ENCODE measurements at places on chromosomes 3 and 15.

DNA sequence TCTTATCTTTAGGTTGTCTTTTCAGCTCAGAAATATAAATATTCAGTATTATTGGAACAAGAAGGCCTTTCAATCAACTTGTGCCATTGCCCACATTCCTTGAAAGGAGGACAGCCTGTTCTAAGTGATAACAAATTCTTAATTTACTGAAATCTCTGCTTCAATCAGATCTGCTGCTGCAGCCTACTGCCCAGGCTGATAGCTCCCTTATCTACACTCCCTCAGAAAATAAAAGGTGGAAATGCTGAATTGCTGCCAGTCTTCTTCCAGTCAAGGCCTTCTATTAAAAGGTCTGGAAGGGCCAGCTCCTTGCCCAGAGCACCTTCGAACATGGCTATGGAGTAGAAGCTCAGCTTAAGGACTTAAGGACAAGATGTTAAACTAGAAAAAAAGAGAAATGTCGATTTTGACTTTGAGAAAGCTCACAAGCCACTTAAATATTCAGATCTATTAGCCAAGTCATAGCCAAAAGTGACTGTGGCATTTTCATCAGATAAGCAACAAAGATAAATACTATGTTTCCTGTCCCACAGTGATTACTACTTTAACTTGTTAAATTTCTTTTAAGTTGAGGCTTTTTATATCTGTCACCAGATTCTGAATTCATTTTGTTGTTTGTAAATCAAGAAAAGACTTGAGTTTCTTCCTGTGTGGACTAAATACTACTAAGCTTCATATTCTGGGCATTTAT, 480.5 kb upstream of the CBLB start:
- no peak for DNase-seq

DNA sequence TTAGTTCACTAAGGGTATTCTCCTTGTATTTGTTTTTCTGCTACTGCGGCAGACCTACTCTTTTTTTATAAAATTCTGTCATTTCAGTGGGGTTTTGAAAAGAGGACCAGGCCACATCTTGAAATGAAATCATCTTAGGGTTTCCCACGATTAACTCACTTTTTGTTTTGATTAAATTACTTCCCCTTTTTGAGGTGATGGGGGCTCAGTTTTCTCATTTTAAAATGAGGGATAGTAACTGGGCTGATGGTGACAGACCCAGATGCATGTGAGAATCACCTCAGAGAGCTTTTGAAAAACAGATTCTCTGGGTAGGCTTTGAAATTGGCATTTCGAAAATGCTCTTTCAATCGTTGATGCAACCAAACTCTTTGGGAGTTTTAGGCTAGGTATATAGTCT, 24.2 kb downstream of the UBE2Q2 start:
- no peak for DNase-seq

DNA sequence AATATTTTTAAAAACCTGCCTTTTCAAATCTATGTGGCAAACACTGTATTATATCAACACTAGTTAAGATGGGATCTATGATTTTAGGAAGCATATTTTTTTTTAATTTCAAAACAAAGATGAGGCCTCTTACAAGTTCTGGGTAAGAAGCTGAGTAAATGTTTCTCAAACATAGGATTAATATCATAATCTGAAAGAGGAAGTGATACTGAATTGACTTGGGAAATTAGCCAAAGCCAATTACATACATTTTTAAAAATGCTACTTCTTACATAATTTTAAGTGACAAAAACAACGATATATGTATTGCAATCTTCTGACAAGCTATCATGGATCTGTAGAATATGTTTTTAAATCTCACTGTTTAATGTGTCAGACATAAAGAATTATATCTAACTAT, 135.1 kb upstream of the UBP1 start:
- DNase-seq: no peak

GRCh38 chr15:31358163-31358562, 31.5 kb downstream of the KLF13 start:
- DNase-seq: no peak

- no peak for DNase-seq
Measured at GRCh38 chr3:108513961-108514360, 3.6 kb upstream of the MYH15 start.

DNA sequence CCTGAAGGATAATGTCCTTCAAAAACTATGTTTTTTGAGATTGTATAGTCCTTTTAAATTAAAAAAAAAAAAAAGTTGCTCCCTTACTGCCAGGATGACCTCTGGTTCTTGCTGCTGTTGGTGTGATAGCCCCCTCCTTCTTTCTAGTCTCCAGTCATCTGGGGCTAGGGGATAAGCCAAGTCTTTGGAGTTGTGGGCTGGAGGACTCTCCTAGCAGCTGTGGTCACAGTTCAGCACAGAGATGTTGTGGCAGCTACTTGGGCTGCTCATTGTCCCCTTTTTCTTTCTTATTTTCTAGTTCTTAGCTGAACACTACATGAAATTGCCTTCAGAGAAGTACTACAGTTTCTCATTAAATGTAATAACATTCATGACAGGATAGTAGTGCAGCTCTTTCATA, 39.2 kb upstream of the APH1B start:
- no peak for DNase-seq

DNA sequence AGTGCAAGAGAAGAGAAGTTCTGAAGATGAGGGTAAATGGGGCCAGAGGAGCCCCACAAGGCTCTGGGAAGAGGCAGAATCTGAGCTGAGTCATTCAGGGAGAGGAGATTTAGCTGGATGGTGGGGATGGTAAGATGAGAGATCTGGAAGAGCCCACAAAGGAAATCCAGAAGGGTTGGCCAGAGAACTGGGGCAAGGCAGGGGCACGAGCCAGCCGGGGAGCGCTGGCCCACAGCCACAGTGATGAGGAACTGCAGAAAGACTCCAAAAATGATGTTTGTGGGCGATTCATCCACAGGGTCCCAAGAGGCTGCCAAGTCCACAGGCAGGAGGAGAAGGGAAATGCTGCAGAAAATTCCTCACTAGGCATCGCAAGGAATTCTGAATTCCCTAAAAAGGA, 75.9 kb upstream of the ATP2B2 start:
- DNase-seq: no peak

DNA sequence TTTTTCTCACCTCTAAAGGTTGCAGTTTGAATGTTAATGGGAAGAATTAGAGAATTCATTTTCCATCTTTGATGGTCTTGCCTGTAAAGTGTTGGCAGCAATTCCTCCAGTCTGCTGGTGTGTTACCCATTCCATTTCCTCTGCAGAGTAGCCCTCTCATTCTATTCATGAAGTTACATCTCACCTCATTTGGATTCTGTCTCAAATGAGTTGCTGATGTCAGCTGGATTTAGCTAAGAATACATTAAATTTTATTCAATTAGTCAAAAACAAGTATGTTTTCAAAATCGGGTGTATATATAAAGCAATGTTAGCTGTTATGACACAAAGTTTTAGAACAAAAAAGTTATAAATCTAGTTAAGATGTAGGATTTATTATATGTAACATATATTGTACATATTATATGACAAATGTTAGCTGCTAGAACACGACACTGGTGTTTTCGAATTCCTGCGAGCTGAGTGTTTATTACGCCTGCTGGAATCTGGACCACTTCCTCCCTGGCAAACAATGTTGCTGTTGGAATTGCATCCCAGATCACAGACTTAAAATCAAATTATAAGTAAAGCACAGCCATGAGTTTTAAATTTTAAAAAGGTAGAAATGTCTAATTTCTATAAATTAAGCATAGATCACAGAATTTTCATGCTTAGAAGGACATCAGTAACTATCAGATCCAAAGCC, 516.2 kb downstream of the OCA2 start:
- no peak for DNase-seq

GRCh38 chr15:86877171-86877631, 797.5 kb downstream of the AGBL1 start:
- DNase-seq: no peak

GRCh38 chr3:114320246-114320645, 26.4 kb downstream of the TIGIT start:
- no peak for DNase-seq

DNA sequence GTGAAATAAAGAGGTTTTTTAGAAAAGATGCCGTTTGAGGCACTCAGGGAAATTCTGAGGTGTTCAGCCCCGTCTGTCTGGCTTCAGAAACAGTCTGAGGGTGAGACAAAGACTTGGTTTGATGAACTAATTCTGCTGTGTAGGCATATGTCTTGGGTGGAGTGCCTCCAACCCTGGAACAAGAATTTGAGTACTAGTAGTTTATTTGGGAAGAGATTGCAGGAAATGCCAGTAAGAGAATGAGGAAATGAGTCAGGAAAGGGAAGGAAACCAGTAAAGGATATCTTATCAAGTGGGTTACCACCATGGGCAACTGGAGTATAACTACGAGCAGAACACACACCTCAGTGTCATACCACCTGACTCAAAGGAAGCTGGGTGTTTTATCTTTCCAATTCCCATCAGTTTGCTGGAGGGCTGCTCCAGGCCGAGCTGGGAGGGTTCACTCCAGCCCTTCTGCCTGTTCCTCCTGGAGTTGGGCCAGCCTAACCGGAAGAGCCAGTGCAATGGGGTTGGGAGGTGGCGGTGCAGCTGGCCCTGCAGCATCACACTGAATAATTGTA, 75.3 kb downstream of the TGFBR2 start:
- DNase-seq: no peak

- DNase-seq: no peak
Measured at GRCh38 chr15:100592898-100593297, 9.1 kb downstream of the LINS1 start.

- no peak for DNase-seq
Measured at GRCh38 chr3:142987080-142987700, 14.2 kb upstream of the U2SURP start.

DNA sequence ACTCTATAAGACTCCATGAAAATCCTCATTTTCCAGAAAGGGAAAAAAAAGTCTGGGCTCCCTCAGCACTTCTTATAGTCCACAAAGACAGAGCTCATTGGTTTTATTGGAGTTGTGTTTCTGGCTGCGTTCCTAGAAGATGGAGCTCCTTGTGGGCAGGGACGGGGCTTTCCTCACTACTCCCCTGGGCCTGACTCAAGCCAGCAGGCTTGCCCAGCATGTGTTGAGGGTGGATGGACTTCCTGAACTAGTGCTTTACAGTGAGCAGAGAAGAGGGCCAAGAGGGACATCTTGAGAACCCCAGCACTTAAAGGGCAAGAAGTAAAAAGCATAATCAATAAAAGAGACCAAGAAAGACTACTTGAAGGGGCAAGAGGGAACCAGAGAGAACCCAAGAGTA, 43.2 kb upstream of the EPHB1 start:
- DNase-seq: no peak

GRCh38 chr3:17672506-17672905, 69.9 kb downstream of the TBC1D5 start:
- DNase-seq: no peak

GRCh38 chr15:55915221-55915620, 78.2 kb downstream of the NEDD4 start:
- no peak for DNase-seq

DNA sequence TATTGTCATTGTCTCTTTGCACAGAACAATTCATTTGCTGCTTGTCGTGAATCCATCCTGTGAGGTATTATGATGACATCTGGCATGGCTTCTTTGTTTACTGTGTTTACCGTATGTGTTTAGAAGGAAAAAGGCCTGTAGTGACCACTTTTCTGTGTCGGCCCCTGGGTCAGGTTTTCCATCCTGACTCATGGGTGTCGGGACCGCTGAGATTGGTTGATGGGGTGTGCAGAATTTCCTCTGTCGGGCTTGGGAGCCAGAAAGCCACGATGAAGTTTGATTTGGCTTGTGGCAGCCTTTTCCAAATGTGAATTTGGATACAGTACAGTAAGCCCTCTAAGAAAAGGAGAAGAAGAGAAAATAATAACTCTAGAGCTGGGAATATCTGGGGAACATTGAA, 113.5 kb downstream of the FNDC3B start:
- DNase-seq: no peak

DNA sequence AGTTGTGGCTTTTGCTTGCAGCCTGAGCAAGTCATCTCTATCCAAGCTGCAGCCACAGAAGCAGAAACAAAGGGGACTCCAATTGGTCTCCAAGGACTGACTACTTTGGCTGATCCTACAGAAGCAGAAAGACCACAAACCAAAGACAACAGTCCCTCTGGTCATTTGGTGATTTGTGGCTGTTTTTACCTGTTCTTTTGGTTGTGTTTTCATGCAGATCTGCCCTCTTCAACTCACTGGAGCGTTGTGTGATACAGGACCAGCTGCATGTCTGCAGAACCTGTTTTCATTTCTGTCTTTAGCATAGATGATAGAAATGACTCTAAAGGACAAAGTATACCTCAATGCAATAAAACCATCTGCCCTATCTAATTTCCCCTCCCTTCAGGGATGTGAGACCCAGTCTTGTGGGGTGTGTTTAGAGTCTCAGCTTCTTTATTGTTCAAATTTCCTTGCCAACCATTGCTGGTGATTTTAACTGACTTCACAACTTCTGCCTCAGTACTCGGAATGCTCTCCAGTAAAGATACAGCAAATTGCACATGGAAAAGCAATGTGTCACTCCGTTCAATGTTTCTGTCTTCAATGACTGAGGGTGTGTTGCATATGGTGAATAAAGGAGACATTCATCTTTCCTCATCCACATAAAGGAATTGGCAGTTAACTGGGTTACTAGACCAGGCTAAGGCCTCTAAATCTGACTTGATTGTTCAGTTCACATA, 48.9 kb upstream of the SLC7A14 start:
- DNase-seq: no peak

DNA sequence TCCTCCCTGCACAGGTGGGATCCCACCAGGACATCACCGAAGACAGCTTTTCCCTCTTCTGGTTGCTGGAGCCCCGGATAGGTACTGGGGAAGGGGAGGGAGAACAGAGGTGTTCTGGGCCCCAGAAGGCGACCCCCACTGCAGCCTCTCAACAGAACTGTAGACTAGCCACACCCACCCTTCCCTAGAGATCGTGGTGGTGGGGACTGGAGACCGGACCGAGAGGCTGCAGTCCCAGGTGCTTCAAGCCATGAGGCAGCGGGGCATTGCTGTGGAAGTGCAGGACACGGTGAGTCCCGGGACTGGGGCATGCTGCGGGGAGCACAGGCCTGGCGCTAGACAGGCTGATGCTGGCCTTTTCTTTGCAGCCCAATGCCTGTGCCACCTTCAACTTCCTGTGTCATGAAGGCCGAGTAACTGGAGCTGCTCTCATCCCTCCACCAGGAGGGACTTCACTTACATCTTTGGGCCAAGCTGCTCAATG, 809 bp downstream of the NDUFAF3 start:
- no peak for DNase-seq

- DNase-seq: no peak
Measured at GRCh38 chr3:60431599-60431958, 819.7 kb downstream of the FHIT start.

- DNase-seq: no peak
Measured at GRCh38 chr15:62147551-62147950, 17.5 kb downstream of the C2CD4B start.

GRCh38 chr3:151035072-151035471, 50.4 kb upstream of the MED12L start:
- no peak for DNase-seq

DNA sequence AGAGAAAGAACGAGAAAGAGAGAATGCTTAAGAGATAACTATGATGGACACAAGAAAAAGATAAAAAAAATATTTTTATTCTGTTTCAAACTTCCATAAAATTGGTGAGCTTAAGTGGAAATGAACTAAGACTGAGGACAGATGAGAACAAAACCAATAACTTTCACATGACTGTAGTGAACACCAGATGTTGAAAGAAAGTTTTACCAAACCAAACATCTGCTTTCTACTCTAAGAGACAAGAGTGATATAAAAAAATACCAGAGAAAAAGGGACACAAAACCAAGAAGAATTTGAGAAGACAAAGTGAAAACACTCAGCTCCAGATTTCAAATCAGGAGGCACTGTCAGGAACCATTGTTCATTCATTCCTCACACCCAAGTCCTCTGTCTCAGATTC, 147.9 kb downstream of the IMPG2 start:
- no peak for DNase-seq

GRCh38 chr3:140953028-140953960, 11.7 kb downstream of the SLC25A36 start:
- DNase-seq: no peak
